DMS 273 treated with DMSO at 0.1 percent for 48 hours (cell line): ENCODE measurements at places on chromosomes 2 and 18.

GRCh38 chr2:68569604-68570003 is 73.8 kb upstream of the PROKR1 start:
- no peak for DNase-seq

DNA sequence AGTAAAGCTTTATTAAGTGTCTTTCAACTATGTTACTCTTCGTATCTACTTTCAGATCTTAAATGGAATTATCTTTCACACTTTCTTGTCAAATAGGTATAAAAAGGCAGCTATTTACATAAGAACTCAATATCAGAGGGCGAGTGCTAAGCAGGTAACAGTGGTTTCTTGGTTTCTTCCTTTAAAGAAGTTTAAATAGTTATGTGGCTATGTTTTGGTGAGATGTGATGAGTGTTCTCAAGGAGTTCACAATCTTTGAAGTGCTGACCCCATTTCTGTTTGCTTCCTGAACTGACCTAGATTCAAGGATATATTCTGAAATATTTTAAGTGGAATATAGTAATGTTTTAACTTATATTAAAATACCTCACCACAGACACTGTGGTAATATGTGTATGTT is 161.9 kb downstream of the DPP4 start:
- DNase-seq, result no peak

- DNase-seq, result no peak
Measured at GRCh38 chr2:60659026-60659425, 97.0 kb upstream of the PAPOLG start.

DNA sequence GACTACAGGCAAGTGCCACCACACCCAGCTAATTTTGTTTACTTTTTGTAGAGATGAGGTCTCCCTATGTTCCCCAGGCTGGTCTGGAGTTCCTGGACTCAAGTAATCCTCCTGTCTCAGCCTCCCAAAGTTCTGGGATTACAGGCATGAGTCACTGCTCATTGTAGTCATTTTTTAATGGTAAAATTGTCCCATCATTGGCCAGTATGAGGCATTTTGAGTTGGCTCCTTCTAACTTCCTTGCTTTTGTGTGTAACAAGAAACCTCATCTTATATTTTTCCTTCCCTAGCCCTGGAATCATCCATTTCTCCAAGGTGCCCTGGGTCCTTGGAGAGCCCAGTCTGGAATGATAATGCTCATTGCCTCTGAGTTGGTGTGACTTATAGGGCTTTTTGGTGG is 148.5 kb downstream of the INHBB start:
- no peak for DNase-seq

- DNase-seq, result no peak
Measured at GRCh38 chr2:191474464-191474863, 203.5 kb upstream of the NABP1 start.

DNA sequence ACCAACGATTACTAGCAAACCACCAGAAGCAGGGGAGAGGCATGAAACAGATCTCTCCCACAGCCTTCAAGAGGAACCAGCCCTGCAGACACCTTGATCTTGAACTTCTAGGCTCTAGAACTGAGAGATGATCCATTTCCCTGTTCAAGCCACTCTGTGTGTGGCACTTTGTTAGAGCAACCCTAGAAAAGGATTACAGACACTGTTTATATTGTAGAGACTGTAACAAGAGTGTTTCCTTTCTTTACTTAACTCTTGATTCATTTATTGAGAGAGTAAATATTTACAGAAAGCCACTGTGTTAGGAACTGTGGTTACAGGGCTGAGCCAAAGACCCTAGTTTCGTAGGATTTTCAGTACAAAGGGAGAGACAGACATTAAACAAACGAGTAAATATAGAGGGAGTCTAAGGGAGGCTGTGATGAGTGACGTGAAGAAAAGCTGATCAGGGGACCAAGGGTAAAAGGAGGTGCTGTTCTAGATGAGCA is 10.9 kb downstream of the CCDC68 start:
- DNase-seq, result no peak

- no peak for DNase-seq
Measured at GRCh38 chr18:26867471-26867870, 2.0 kb upstream of the AQP4 start.

GRCh38 chr2:5986801-5987787 is 294.9 kb downstream of the SOX11 start:
- DNase-seq, result no peak

- no peak for DNase-seq
Measured at GRCh38 chr2:66170744-66171330, 264.1 kb upstream of the MEIS1 start.

DNA sequence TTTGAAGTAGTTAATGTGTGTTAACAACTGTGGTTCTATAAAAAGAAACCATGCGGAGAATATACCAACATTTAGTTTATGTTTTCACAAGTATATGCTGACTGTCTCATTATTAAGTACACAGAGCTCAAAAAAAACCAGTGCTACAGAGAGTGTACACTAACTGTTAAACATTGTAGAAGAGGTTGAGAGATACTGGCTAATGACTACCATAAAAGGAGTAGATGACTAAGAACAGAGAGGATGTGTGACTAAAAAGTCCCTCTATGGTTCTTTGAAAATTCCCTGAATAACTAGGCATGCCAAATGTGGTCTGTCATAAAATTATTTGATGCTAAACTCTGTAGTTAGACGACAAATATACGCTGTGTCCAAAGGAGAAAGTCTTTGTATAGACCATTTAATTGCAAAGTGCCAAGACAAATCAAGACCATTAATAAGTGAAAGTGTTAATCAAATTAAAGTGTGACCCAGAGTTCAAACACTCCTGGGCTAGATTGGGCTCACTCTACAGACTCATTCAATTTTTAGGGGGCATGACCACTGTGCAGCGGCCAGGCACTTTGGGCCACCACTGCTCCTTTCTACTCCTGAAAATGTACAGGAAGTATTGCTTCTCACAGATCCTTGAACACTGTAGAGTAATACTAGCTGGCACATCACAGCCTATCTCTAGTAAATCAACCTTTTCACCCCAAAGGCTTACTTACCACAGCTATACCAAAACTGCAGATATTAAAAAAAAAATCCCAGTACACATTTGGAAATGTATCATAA is 45.1 kb upstream of the SERTAD2 start:
- DNase-seq, result no peak

GRCh38 chr2:214737188-214737587 is 72.3 kb downstream of the BARD1 start:
- DNase-seq, result no peak

GRCh38 chr2:39120521-39120770 is 405 bp downstream of the SOS1 start:
- no peak for DNase-seq

- DNase-seq, result no peak
Measured at GRCh38 chr2:10256515-10257031, 46.1 kb upstream of the HPCAL1 start.

DNA sequence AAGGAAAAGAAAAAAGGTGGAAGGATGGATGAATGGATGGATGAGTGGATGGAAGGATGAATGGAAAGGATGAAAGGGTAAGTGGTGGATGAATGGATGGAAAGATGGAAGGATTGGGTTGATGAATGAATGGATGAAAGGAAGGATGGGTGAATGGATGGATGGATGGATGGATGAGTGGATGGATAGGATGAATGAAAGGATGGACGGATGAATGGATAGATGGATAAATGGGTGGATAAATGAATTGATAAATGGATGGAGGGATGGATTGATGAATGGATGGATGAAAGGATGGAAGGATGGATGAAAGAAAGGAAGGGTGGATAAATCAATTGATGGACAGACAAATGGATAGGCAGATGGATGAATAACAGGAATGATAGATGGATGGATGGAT is 48.2 kb upstream of the OTOF start:
- DNase-seq, result no peak

DNA sequence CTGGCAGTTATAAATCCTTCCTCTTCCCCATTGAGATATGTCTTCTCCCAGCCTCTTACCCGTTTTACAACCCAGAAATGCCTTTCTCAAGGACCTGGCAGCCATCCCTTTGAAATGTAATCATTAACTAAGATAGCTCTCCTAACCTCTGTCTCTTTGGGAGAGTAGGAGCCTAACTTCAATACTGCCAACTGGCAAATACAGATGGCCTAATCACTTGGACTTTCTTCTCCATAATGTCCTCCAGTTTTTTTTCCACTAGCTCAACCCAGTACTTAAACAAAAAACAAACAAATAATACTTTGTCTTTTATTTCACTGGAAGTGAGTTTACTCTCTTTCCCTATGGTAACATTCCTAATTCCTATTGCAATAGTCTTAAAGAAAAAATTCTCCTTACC is 1391.1 kb downstream of the SUCLG1 start:
- DNase-seq, result no peak

GRCh38 chr2:110731064-110731463 is 1.3 kb upstream of the ACOXL start:
- no peak for DNase-seq

DNA sequence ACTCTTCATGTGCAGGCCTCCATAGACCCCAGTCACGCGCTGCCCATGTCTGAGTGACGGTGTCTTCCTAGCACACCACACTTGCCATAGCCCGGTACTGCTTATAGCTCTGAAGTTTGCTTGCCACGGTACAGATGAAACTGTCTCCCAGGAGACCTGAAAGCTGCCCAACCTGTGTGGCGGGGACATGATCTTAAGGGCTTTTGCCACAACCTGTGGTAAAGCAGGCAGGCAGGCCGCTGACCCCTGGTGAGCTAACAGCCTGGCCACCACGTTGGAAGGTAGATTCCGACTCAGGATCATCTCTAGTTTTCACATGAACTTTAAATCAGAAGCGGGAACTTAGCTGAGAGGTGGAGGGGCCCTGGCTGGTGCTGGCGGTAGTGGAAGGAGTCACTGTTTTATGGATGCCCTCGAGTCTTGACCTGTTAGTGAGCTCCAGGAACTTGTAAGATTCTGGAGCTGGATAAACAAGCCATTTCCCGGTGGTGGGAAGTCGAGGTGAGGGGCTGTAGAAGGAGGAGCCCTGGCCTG is 153.3 kb downstream of the ZNF236 start:
- no peak for DNase-seq

DNA sequence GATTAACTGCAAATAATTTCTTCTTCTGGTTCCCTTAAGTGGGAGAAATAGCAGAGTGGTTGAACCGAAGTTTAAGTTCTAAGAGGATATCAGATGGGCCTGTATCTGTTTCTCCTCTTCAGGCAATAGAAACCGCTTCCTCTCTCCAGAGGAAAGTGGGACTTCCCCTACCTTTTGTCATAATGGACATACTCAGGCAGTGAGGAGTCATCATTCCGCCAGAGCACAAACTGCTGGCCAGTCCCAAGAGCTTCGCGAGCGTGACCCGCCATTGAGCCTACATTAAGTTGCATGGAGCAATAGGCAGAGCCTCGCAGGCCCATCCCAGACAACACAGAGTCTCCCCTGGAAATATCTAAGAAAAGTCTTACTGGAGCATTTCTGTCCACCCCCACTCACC is 158.9 kb downstream of the LDLRAD4 start:
- DNase-seq, result no peak

DNA sequence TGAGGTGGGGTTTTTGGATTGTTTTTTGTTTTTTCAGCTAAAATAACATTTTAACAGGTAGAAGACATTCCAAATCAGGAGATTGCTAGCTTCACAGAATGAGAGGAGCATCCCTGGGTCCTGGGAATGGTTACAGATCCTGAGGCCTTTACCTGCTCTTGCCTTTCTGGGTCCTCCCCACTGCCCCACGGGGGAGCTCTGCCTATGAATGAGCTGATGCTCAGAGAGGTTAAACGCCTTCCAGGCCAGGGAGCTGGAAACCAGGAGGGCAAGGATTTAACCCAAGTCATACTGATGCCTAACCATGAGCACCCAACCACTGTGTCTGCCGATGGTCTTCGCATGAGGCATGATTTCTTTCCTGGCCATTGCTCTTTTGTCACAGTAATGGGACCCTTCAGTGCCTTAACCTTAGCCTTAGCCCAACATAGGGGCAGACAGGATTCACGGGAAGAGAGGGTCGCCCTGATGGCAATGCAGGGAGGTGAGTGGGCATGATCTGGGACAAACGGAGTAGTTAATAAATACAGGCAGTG is 16.1 kb downstream of the MOCOS start:
- no peak for DNase-seq

DNA sequence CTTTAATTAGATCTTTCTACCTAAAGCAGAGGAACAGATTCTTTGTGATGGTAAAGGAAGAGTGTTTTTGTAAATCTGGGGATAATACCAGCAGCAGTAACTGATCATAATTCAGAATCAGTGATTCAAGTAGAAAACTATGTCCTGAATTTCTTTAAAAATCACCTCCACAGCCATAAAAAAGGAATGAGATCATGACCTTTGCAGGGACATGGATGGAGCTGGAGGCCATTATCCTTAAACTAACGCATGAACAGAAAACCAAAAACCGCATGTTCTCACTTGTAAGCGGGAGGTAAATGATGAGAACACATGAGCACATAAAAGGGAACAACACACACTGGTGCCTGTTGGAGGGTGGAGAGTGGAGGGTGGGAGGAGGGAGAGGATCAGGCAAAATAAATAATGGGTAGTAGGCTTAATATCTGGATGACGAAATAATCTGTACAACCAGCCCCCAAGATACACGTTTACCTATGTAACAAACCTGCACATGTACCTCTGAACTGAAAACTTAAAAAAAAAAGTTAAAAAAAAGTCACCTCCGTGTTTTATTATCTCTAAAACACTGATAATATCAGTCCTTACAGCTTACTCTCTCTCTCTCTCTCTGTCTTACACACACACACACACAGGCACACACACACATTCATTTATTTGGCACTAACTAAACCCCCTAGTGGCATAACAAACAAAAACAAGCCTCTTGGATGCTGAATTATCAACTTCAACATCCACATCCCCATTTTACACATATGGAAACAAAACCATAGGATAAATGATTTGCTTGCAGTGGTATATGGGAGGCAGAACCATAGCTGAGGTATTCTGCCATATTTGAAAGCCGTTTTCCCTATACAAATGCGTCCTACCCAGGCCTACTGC is 1.4 kb downstream of the TM4SF20 start:
- no peak for DNase-seq

DNA sequence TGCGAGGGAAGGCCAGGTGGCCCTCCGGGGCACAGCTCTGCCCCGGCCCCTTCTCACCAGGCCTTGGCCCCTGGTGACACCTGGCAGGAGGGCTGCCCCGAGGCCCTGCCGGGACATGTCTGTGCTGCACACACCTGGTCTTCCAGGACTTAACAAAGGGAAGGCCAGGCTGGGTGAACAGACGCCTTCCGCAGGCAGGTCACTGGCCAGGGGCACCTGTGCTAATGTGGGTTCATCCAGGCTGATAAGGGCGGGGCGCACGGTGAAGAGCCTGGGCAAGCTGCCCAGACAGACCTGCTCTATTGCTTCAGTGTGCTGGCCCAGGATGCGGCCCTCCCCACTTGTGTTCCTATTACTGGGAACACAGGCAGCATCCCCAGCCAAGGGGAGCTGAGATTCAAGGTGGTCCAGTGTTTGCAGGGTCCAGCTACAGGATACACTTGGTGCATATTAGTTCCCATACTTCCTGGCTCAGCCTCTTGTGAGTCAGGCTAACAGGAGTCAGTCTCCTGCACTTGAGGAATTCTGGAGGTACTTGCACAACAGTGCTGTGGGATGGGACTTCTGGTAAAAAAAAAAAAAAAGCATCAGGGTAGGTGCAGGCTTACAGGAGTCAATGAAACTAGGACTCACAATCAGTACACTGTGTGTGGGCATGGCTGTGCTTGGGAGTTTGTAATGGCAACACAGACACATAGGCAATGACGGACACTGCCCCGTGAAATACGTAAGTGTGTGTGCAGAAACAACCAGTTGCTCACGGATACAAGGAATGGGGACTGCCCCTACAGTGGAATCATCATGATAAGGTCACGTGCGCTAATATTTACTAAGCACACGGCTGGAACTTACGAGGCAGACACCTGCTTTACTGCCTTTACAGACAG is 261.4 kb downstream of the TWIST2 start:
- no peak for DNase-seq
